ENCODE measurements at places on chromosomes 16 and 17.

- DNase-seq: no peak
These were observed 37.0 kb upstream of the PEMT start for GRCh38 chr17:17628388-17629008.

DNA sequence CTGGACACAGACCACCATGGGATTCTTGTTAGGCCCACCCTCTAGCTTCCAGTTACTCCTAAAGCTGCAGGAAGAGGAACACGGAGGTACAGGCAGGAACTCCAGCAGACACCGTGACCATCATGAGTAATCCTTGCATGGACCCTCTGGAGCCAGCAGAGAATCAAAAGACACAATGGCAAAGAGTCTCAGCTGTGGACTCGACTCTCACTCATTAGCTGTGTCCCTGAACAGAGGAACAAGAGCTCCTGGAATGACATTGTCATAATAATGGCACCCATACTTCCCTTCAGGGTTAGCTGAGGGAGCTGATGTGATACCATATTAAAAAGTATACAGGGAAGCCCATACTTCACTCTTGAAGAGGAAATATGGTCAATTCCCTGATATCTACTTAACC, 176.3 kb upstream of the ASIC2 start:
- DNase-seq: no peak

- DNase-seq: no peak
These were observed 63.5 kb upstream of the PHOSPHO1 start for GRCh38 chr17:49294122-49294521.

GRCh38 chr16:88030498-88030897, 79.3 kb downstream of the BANP start:
- no peak for DNase-seq

GRCh38 chr16:11109566-11109965, 146.4 kb downstream of the SOCS1 start:
- no peak for DNase-seq

DNA sequence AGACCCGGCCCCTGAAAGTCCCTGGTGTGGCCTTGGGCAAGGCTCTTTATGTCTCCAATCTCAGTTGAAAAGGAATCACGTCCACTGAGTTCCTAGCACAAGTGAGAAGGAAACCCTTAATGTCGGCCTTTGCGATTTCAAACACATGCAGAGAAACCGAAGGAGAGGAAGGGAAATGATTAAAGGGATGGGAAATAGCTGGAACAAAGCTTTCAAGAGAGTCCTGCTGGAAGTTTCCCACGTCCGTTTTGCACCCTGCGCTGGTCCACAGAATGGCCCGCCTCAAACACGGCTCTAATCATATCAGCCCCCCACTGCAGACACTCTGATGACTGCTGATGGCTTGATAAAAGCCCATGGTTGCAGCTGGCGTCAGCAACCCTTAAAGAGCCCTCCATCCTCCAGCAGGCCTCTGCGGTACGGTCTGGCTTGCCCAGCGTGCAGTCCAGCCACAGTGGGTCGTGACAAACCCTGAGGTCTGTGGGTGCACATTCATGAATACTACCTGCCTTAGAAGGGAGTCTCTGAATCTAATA, 765.5 kb upstream of the EEF2KMT start:
- DNase-seq: no peak

GRCh38 chr16:50531359-50531758, 16.8 kb upstream of the NKD1 start:
- DNase-seq: no peak

DNA sequence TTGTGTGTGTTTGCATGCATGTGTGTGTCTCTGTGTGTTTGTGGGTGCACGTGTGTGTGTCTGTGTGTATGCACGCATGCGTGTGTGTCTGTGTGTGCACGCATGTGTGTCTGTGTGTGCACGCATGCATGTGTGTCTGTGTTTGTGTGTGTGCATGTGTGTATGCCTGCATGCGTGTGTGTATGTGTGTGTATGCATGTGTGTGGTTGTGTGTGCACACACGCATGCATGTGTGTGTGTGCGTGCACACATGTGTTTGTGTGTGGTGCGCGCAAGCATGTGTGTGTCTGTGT, 239.9 kb upstream of the TNRC6C start:
- no peak for DNase-seq

DNA sequence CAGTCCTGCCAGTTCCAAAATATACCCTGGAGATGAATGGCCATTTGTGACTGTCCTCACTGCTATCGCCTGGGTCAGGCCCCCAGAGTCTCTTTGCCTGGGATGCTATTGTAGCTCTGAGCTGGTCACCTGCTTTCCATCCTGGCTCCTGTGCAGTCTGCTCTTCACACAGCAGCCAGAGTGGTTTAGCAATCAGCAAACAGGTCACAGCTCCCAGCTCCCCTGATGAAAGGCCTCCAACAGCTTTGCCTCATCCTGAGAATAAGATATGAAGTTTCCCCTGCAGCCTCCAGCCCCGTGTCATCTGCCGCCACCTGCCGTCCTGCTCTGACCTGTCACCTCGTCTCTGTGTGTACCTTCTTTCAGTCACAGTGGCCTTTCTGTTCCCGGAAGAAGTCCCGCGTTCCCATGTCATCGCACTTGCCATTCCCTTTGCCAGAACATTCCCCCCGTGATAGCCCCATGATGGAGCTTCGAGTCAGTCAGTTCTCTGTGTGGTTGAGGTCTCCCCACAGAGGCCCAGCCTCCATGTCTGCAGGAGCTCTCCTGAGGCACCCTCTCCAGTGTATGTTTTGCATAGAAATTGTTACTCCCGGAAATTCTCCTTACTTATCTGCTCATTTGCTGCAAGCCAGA, 281.5 kb downstream of the SNX29 start:
- no peak for DNase-seq

DNA sequence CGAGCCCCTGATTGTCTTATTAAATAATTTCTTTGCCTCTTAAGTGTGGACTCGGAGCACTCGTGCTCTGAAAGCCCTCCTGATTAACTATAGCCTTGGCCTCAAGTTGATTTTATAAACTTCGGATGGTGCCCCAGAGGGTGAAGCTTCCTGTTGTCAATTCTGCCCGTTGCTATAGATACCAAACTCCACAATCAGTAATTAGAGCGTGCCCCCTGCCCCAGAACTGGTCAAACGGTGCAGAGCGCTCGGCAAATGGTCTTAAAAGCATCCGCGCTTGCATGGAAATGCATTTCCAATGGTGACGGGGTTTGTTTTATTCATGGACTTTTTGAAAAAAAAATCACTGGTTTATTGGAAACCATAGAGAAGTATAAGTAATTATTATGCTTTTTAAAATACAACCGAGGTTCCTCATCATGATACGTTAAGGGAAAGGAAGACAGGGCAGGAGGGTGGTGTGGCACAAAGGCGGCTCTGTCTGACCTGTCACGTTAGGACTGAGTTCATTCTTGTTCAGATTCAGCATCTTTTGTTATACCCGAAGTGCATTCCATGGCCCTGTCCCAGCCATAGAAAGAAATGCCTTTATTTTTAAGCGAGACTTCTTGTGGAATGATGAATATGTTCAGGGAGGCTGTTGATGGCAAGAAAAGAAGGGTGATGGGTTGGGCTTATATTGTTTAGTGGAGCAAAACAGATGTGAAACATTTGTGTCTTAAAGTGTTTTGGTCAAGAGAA, 476.4 kb downstream of the MAF start:
- no peak for DNase-seq

DNA sequence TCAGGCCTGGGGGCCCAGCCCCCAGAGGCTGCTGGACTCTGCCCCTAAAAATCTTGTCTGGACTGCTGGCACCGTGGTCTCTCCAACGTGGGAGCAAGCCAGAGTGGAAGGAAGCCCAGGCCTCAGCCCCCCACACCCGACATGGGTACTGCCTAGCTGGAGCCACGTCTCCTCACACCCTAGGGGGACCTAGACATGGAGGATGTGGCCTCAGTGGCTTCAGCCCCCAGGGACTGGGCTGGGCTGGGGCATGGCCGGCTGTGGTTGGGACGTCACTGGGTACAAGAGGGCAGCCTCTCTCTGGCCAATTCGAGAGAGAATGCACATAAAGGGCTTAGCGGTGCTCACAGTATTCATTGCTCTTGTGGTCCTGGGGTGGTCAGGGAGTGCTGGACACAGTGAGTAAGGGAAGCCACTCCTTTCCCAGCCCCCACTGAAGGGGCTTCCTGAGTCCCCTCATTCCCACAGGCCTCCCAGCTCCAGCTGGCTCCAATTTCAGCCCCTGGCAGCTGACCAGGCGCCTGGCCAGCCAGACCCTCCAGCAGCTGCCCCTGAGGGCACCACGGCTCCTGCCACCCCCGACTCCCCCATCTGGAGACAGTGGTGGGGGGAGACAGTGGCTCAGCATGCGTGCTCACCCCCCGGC, 1.1 kb downstream of the CDH15 start:
- no peak for DNase-seq

GRCh38 chr17:36934692-36935630, 2.3 kb upstream of the LHX1 start:
- no peak for DNase-seq

DNA sequence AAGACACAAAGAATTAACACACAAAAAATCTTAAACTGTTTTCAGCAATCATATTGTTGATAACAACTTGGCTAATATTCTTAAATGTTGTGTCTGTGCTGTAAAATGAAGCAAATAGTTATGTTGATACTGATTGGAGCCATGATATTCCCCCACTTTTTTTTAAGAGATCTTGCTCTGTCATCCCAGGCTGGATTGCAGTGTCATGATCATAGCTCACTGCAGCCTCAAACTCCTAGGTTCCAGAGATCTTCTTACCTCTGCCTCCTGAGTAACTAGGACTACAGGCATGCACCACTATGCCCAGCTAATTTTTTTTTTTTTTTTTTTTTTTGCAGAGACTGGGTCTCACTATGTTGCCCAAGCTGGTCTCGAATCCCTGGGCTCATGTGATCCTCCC, 26.0 kb downstream of the BBS2 start:
- no peak for DNase-seq
